ENCODE measurements at places on chromosomes 11 and 22.

- DNase-seq = peak; percentile 54
Measured at GRCh38 chr11:47460571-47461235, 11.8 kb upstream of the RAPSN start.

- DNase-seq = no peak
Measured at GRCh38 chr11:130886704-130887103, 29.6 kb downstream of the SNX19 start.

DNA sequence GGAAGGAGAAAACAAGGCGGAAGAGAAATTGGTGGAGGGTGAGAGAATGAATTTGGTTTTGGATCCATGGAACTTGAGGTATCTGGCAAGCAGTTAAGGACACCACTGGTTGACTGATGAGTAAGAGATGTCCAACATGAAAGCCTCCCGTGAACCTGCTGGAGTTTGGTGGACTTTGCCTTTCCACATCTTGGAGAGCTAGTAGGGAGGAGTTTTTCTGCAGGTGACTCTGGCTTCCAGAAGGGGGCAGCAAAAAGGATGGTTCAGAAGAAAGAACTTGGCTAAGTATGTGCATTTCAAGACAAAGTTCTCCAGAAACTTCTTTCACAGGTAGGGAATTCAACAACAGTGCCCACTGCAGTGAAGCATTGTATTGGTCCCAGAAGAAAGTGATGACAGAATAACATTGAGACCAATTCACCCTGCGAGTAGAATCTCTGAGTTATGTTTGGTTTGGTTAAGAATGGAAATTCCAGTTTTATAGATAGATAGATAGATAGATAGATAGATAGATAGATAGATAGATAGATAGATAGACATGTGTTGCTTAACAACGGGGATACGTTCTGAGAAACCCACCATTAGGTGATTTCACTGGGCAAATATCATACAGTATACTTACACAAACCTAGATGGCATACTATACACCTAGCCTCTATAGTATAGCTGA lies 28.5 kb downstream of the DCDC1 start:
- DNase-seq = peak; percentile 52

GRCh38 chr11:42620796-42621195 lies 691.0 kb upstream of the API5 start:
- no peak for DNase-seq

DNA sequence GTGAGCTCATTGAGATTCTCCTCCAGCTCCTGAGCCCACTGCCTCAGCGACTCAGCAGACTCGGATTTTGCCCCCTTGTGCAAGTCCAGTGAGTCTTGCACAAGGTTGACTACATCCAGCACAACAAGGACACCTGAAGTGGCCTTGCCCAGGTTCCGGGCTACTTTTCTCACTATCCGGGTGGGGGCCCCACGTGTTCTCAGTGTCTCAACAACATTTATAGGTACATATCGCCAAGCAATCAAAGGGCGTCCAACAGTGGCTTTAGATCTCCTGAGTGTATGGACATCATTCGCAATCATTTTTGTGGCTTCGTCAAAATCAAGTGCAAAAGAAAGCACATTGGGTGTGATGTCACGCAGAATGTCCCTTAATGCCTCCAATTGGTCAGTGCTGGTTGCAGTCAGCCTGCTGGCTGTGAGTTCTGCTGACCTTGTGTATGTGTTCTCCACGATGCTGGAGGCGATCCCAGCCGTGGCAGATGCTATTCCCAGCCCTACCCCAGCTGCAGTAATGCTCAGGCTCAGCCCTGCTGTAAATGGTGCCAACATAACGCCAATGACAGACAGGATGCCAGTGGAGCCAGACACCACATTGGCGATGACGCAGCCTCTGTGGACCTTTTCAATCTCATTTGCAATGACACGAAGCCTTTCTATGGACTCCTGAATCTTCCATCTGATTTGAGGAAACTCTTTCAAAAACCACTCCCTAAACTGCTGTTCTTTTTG lies 10.3 kb downstream of the APOL4 start:
- DNase-seq = peak; percentile 29

GRCh38 chr11:69539416-69540117 lies 58.1 kb downstream of the LINC01488 start:
- no peak for DNase-seq

GRCh38 chr11:75576499-75576918 lies 14.5 kb downstream of the SERPINH1 start:
- peak; percentile 68 for DNase-seq

DNA sequence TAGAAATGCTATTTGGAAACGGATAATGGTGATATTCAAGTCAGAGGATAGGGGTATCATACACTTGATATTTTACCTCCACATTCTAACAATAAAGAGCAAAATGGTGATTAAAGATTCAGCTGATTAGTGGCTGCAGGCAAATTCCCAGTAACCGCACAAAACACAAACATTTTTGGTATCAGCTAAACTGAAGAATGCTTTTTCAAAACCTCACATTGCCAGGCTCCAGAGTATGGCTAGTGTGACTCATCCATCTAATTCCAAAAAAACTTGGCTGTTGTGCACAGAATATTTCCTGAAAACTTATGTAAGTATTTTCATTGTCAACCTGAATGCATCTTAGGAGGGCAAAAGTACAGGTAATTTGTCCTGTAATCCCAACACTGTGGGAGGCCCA lies 10.9 kb downstream of the SRPRA start:
- peak; percentile 47 for DNase-seq
